ENCODE measurements at places on chromosomes 13 and 19.

DNA sequence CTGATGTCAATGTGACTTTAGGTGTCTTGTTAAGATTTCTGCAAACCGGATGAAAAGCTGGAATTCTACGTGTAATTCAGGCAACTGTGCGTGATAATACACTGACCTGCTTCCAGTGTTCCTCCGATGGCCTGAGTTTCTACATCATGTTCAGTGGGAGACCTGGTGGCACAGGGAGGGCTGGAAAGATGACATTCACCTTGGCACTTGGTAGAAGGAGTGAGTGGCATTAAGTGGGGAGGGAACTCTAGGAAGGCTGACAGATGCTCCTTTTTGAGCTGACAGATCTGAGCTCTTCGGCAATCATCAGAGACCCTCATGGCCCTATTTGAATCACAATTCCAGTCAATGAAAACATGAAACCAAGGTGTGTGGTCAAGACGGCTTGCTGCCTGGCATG is 4.0 kb downstream of the CACNA1A start:
- no peak for DNase-seq

DNA sequence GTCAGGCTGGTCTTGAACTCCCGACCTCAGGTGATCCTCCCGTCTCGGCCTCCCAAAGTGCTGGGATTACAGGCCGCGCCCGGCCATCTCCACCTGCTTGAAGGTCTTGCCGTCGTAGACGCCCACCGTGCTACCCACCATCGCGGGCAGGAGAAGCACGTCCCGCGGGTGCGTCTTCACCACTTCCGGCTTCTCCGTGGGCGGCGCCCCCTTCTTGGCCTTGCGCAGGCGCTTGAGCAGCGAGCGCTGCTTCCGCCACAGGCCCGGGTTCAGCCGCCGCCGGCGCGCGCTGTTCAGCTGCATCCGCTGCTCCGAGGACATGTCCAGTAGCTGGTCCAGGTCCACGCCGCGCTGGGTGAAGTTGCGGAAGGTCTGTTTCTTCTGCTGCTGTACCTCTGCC is 21.6 kb downstream of the EFNA2 start:
- no peak for DNase-seq

DNA sequence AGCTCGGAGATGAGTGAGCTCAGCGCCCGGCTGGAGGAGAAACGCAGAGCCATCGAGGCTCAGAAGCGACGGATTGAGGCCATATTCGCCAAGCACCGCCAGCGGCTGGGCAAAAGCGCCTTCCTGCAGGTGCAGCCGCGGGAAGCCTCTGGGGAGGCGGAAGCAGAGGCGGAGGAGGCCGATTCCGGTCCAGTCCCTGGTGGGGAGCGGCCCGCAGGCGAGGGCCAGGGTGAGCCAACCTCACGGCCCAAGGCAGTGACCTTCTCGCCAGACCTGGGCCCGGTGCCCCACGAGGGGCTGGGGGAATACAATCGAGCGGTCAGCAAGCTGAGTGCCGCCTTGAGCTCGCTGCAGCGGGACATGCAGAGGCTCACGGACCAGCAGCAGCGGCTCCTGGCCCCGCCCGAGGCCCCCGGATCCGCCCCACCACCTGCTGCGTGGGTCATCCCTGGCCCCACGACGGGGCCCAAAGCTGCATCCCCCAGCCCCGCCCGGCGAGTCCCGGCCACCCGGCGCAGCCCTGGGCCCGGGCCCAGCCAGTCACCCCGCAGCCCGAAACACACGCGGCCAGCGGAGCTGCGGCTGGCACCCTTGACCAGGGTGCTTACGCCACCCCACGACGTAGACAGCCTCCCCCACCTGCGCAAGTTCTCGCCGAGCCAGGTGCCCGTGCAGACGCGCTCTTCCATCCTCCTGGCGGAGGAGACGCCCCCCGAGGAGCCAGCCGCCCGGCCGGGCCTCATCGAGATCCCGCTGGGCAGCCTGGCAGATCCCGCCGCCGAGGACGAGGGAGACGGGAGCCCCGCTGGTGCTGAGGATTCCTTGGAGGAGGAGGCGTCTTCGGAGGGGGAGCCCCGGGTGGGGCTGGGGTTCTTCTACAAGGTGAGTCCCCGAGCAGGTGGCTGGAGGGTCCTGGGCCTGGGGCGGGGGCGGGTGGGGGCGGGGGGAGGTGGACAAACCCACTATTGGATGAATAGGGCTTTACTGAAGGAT is 16.8 kb downstream of the XAB2 start:
- no peak for DNase-seq

GRCh38 chr19:16075430-16076153 is 703 bp upstream of the TPM4 start:
- DNase-seq = no peak
